Astrocyte of the spinal cord (primary cell): ENCODE measurements at places on chromosomes 16 and 17.

DNA sequence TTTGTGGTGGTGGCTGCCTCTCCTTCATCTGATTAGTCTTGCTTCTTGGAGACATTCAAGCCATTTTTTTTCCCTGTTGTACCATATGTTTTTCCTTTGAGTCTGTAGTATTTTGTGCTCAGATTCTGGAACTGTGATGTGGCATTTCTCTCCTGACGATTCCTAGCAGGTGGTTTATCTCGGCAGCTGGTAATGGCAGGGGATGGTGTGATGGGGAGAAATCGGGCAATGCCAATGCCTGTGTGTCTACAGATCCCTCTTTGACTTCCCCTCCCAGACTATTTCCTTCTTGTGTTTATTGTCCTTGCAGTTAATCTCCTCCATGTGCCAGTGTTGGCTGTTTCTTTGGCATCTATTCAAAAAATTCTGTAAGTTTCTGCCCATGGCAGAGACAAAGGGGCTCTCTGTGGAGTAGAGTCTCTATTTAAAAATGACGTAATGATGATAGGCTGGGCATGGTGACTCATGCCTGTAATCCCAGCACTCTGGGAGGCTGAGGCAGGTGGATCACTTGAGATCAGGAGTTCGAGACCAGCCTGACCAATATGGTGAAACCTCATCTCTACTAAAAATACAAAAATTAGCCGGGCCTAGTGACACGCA, 90.2 kb upstream of the ERCC4 start:
- no peak for DNase-seq

DNA sequence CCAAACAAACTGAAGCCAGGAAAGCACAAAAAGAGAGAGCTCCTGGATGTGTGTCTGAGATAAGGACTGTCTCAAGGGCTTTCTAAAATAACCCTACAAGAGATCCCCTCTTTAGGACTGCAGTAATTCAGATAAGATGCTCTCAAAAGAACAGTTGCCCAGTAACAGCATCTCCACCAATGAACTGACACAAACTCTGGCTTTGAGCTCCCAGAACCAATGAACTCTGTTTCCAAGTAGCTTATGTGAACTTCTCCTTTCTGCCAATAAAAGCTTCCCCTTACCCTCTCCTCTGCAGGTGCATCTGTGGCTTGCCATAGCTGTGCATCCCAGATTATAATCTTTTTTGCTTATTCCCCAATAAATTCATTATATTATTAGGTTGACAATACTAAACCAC, 421.5 kb downstream of the SLC39A11 start:
- no peak for DNase-seq

DNA sequence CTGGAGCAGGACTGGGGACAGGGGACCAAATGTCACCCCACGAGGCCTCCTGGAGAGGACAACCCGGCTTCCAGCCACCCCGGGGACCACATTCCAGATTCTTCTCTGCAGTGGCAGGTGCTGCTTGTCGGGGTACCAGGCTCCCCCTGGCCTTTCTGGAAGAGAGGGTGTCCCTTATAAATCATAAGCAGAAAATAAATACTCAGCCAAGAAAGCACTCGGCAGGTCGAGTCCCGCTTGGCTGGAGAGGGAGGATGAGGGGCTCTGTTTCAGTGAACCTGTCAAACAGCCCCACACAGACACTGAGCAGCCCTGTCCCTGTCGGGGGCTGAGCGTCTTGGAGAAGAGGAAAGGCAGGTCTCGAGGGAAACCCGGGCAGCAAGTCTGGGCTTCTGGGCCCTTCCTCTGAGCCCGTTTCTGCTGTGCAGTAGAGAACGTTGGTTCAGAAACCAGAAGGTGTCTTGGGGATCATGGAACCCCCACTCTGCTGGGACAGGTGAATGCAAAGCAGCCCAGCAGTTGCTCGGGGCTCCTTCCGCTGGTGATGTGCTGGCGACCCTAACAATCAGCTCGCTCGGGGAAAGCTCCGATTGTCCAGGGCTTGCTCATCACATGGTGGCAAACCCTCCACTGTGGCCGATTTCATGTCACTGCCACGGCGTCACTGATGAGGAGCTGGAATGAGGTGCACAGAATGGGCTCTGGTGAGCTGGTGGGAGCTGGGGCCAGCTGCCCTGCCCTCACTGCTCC, 36.6 kb downstream of the COX4I1 start:
- DNase-seq = no peak

- DNase-seq = no peak
Observed at GRCh38 chr17:68204736-68205135, 43.1 kb upstream of the AMZ2 start.

DNA sequence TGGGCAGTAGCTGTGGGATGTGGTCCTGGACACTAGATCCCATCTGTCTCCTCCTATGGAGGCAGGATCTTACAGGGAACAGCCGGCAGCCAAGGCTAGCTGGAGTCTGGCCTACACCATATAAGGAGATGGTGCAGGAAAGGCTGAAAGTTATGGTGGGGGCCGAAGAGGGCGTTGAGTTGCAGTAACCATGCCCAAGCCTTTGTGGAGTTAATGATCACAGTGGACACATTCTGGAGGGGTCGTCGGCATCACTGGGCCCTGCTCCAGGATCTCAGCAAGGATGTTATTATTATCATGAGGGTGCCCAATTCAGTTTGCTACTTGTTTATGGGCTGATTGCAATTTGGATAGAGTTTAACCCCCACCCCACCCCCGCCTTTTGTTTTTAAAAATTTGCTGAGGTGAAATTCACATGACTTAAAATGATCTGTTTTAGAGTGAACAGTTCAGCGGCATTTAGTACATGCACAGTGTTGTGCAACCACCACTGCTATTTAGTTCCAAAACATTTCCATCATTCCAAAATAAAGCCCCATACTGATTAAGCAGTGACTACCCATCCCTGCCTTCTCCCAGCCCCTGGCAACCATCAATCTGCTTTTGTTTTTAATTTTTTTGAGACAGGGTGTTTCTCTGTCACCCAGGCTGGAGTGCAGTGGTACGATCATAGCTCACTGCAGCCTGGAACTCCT, 184.3 kb upstream of the CACNG3 start:
- no peak for DNase-seq

GRCh38 chr17:41689497-41690299, 1.0 kb downstream of the EIF1 start:
- peak; percentile 76 for DNase-seq

DNA sequence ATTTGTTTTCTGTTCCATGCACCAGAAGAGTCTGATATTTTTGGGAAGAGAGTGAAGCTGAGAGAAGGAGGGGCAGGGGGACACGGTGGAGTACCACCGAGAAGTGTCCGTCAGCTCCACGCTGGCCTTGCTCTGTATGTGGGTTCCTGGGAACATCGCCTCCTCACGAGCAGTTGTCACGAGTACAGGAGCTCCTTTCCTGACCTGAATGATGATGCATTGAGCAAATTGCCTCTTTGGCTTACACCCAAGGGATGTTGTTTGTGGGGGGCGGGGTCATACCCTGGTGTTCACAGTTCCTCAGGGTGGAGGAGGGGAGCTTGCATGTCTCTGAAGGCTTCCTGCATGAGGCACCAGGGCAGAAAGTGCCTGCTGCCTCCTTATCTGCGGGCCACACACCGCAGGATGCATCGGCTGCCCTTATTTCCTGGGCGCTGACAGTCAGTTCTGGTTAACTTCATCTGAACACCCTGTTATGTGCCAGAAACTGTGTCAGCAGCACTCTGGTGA, 36.2 kb downstream of the RGS9 start:
- peak; percentile 55 for DNase-seq

DNA sequence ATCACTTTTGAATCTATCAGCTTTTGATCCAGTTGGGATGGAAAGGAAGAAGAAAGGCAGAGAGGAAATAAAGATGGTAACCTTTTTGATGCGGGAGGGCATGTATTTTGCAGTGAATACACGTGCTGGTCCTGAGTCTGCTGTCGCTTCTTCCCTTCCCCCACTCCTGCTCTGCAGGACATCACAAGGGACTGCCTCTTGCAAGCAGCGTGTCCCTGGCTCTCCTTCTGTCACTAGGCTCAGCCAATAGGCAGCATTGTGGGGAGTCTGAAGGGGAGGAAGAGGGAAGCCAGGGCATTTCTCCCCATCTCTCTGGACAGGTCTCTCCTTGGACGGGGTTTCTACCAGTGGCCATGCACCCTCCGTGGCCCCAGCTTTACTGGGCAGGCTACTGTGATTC, 15.7 kb upstream of the WFDC1 start:
- DNase-seq = no peak

DNA sequence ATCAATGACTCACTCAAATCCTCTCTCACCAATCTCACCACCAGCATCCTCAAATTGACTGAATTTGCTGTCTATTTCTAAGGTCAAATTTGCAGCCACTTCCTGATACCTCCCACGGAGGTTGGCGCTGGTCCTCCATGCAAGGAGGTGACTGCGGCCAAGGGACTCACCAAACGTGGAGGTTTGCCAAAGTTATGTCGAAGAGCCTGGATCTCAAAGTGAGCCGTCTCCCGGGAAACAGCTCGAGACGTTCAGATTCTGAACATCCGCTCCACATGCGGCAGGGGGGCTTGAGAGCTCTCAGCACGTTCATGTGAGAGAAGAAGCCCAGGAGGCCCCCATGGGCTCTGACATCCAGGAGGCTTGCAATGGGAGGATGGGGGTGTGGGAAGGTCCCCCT, 22.6 kb downstream of the LGALS3BP start:
- peak; percentile 74 for DNase-seq

DNA sequence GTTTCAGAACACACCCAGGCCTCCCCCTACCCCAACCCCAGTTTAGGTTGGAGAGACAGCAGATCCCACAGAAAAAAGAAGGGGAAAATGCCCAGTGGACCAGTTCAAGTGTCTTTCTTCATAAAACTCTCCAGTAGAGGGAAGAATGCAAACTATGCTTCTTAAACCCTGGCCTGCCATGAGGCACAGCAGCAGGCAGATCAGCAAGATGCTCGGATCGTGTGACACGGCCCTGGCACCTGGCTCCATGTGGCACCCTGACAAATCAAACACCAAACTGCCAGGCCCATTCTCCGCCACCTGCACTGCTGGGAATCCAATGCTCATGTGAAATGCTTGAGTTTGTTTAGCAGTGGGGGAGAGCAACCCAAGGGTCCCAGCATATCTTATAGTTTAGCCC, 166.8 kb downstream of the SOX9 start:
- no peak for DNase-seq

GRCh38 chr17:72361892-72362291, 241.1 kb downstream of the SOX9 start:
- peak; percentile 55 for DNase-seq

GRCh38 chr16:50263940-50264929, 2.1 kb upstream of the ADCY7 start:
- DNase-seq = peak; percentile 33

DNA sequence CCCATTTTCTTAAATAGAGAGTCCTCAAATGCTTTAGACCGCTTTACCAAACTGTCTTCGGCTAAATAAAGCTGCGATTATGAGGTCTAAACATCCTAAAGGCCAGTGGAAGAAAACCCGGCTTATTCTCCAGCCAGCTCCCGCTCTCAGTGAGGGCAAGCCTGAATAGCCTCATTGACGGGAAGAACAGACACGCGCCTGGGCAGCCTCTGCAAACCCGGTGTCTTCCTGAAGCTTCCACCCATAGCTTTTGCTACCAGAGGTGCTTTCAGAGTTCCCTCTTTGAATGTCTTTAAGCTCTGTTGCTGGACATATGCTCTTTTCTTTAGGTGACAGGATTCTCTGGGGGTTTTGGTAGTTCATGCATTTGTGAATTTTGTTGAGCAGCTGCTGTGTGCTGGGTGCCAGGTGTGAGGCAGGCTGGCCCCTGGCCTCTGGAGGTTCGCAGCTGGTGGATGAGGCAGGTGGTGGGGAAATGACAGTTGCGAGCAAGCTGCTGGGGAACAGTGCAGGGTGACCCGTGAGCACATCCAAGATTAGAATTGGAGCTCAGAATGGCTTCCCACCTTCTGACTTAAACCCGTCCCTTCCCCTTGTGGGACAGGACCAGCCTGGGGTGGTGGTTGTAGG, 44.7 kb downstream of the CRISPLD2 start:
- DNase-seq = no peak

- DNase-seq = peak; percentile 99
Observed at GRCh38 chr16:9047689-9048301, 43.6 kb upstream of the HAPSTR1 start.

GRCh38 chr17:14605267-14605599, 304.4 kb downstream of the HS3ST3B1 start:
- no peak for DNase-seq

DNA sequence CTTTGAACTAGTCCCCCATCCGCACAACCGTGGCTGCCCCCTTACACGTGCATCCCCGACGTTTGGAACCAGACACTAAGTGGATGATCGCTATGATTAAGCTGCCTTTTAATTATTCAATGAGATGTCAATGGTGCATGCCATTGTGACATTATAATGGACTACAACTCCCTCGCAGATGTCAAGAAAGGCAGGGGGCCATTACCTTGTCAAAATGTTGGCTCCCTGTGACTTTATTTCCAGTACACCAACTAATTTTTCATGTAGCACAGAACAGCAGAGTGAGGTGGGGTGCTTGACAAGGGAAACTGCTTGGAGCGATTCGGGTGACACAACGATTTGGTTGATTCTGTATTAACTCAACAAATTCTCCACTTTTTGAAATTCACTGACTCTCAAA, 26.5 kb downstream of the ASIC2 start:
- no peak for DNase-seq

DNA sequence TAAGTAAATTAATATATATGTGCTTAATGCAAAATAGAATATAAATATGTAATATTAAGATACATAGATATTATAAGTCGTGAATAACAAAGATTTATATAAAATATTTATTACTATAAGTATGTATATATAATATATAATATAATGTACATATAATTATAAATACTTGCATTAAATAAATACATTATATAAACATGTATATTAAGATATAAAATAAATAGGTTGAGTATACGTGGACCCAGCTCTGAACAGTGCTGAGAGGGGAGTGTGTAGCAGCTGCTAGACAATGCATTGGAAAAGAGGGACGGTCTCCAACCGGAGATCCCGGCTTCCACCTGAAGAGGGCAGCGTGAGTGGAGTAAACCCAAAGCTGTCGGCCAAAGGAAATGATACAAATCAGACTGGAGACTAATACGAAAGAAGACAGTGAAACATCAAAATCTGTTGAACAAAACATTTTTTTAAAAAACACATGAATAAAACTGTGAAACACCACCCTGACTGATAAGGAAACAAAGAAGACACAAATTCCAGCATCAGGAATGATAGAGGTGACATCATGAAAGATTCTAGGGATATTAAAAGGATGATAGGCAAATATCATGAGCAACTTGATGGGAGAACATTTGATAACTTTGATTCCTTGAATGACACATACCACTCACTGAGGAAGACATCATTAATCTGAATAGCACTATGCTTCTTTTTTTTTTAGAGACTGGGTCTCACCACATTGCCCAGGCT, 125.4 kb upstream of the CHMP6 start:
- peak; percentile 67 for DNase-seq

- DNase-seq = no peak
Observed at GRCh38 chr16:57127836-57128235, 35.5 kb downstream of the CPNE2 start.

GRCh38 chr16:391885-392335, 5.1 kb upstream of the NME4 start:
- DNase-seq = peak; percentile 85

DNA sequence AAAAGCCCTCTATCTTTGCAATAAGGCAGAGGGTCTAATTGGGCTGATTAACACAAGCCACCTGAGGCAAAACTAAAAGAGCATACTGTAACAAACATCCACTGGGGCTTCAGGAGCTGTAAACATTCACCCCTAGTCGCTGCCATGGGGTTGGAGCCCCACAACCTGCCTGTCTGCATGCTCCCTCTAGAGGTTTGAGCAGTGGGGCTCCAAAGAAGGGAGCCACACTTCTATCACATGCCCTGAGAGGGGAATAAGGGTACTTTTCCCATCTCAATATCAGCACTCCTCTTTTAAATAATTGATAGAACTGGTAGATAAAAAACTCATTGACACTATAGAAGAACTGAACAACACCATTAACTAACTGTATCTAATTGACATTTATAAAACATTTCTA, 130.1 kb upstream of the COX10 start:
- DNase-seq = no peak
